NT2/D1 (cell line): ENCODE measurements at places on chromosomes 12 and 14.

DNA sequence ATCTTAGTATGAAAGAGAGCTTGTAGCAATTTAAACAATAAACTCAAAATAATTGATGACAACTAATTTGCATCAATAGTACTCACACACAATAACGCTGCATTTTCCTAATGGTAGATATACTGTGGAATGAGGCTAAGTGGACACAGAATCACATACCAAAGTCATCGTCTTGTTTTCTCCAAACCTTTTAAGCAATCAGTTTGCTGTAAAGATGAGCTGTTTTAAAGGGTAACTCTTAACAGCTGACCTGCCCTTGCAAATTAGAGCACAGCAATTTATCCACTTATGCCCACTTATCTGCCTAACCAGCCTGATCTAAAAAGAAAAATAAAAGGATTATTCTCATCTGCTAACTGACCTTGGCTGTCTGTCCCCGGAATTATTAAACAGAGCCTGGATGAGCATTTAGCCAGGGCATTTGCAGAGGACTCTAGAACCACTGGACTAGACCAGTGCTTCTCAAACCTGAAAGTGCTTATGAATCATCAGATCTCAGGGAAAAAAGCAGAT lies 174.3 kb upstream of the BCL2L14 start:
- no peak for DNase-seq

- DNase-seq, result peak; percentile 33
These were observed 160.4 kb downstream of the TBX5 start for GRCh38 chr12:114245555-114245954.

DNA sequence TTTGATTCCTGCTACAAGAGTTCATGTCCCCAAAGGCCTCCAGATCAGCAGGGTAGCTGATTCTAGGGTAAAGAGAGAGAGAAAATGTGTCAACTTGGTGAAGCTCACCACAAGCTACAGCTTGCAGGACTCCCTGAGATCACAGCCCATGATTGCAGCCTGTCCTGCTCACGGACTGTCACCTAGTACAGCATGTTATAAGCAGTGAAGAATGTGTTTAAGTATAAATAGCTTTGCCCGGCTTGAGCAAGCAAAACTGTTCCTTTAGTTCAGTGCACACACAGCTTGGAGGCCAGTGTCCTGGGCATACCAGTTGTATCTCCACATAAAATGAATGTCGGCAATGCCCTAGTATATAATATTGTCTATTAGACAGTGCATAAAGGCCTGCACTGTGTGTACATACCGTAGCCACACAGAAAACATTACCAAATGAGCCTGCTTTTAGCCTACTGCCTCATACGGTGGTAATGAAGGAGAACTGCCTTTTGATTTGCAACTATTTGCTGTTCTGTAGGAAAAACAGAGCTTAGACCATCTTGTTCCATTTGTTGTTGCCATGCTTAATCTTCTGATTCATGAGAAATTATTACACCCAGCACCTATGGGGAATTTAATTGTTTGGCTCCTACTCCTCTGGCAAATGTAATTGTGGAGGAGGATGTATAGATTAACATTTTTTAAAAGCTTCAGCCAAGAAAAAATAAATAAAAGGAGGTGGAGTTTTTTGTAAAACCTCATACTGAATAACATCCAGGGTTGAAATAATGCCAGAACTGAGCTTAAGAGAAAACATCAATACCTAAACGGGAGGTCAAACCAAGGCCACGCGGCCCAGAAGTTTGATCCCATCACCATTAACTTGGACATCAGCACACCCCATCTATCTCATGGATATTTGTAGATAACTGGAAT lies 108.1 kb upstream of the G2E3 start:
- no peak for DNase-seq

GRCh38 chr12:112239881-112240280 lies 114.5 kb downstream of the TRAFD1 start:
- DNase-seq, result no peak

DNA sequence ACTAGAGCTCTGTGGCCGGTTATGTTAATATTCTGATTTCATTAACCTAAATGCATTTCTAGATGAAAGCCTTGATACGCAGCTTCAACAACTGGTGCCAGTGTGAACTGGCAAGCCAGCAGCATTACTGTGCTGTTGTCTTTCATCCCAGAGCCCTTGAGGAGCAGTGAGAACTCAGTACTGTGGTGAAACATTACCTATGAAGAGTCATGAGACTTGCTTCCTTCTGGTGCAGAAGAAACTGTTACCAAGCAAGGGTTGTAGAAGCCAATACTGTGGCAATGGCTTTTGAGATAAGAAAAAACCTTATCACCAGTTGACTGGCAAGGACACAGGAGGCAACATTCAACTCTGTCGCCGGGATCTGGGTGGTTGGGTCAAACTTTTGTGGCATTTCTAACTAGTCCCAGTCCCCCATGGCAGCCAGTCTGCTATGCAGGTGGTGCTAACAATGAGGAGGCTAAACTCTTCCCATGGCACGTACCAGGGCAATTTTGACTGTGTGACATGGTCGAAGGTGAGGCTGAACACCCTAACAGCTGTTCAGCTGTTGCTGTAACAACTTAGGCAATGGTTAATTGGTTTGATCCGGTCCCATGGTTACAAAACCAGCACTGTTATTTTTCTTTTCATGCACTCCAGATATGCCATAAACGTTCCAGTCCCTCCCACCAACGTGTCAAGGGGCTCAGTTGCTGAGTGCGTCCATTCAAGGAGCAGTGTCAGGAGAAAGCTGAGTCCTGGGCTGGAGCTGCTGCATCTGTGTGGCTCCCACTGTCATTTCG lies 12.6 kb upstream of the LGALS3 start:
- no peak for DNase-seq

DNA sequence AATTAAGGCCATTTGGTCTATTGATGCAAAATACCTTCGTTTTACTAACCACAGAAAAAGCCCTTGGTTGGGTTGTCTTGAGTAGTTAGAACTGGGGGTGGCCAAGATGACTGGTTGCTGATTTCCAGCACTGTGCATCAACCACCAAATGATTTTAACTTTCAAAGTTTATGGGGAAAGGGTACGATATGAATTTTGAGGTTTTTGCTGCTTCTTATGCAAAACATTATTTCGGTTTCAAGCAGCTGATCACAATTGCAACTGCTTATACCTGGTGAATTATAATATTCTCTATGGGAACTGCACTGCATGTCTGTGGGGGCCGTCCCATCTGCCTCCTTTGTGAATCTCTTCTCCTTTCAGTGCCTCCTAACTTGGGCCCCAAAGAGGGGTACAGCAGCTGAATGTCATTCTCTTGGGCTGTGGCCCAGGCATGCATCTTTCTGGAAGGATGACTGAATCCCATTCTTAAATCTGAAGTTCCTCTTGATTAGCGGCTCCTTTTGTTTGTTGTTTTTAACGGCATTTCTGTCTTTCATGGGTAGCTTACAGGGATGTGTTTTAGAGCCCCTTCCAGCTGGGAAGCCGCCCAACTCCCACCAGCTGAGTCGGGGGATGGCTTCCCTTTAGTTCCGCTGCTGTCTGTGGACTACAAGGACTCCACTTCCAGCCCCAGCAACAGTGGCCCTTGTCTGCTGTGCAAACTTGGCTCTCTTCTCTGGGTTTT lies 479.8 kb downstream of the ZFP36L1 start:
- DNase-seq, result no peak

DNA sequence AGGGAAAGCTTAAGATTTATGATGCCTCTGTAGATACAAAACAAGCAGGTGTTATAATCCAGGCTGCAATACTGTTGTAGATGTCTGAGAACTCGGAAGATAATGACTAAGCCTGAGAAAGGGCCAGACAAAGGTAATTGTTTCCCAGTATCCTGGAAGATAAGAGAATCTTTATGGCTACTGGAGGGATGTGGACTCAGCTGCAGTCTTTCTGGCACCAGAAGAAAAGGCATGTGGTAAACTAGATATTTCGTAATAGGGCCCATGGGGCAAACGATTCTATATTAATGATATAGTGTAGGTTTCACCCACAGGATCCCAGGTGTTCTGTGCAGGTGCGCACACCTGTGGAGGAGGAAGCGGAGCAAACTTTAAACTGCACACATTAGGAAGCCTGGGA lies 9.2 kb upstream of the APOLD1 start:
- DNase-seq, result no peak

GRCh38 chr14:36619853-36620252 lies 37.4 kb upstream of the NKX2-8 start:
- no peak for DNase-seq

GRCh38 chr14:75319021-75319420 lies 40.4 kb downstream of the FOS start:
- no peak for DNase-seq

DNA sequence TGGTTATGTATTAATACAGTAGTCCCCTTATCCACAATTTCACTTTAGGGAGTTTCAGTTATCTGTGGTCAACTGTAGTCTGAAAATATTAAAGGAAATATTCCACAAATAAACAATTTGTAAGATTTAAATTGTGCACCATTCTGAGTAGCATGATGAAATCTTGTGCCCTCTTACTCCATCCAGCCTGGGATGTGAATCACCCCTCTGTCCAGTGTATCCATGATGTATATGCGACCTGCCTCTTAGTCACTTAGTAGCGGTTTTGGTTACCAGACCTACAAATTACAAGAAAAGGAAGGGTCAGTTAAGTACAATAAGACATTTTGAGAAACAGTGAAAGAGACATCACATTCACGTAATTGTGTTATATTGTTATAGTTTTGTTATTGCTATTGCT lies 39.9 kb upstream of the MDGA2 start:
- no peak for DNase-seq

DNA sequence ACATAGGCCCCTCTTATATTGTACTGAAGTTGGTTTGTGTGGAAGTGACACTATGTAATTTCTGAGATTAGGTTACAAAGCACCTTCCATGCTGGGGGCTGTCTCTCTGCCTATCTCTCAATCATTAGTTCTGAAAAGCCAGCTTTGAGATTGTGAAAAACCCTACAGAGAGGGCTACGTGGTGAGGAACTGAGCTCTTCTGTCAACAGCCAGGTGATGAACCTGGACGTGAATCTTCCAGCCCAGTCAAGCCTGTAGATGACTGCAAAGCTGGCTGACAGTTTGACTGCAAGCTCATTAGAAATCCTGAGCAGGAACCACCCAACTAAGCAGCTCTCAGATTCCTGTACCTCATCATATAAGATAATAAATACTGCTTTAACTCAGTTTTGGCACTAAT lies 36.3 kb upstream of the BBS10 start:
- DNase-seq, result no peak

DNA sequence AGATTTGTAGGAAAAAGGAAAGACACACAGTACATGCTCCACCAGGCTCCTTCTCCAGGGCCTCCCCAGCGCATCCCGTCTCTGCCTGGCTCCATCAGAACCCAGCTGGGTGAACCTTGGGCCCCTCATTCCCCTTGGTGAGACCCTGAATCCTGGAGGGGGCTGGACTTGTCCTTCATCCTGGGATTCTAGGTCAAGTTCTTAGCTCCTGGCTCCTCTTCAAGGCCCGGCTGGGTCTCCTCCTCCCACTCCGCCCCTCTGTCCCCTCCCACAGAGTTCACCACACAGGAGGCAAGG lies 49.2 kb downstream of the PSMA6 start:
- no peak for DNase-seq

DNA sequence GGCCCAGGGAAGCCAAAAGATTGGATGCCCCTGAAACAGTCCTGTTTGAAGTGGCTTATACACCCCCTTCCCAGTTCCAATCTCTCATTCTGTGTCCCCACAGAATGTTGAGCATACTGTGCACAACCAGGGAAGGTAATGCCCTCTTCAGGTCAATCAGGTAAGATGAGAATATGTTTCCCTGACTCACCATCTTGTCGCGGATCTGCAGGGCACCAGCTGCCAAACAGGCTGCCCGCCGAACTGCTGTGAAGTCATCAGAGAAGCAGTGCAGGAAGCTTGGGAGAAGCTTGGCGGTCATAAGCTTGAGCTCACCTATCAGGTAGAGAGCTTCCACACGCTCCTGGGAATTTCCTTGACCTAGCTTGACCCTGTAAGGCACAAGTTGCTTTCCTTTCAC lies 9.6 kb downstream of the RIOX1 start:
- DNase-seq, result no peak

- DNase-seq, result no peak
These were observed 44.6 kb upstream of the CNTN1 start for GRCh38 chr12:40647651-40648050.

- DNase-seq, result no peak
These were observed 444.1 kb upstream of the TMEM132C start for GRCh38 chr12:127822809-127823411.

DNA sequence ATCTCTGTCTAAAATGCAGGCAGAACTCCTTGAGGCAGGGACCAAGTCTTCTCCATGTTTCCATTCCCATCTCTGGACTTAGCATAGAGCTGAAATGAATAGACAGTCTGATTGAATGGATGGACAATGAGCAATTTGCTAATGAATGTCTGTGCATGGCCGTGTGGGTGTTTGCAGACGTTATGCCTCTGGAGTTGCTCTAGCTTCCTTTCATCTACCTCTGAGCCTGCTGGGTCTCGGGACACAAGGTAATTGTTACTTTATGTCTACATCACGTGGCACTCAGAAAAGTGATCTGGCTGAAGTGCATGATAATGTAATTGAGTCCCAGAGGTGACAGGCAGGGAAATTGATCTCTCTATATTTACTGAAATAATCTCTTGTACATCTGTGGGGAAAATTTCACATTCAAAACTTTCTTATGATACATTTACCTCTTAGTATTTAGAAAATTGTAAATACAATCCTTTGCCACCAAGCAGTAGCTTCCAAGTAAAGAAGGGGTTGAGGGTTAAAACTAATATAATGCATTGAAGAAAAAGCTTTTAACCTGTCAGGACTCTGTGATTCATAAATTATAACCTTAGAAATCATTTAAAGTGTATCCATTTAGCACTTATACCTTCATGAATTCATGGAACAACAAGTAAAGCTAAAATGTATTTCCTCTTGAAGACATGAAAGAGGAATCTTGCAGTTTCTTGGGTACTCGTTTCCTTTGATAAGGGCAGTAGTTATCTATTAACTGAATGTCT lies 424.1 kb downstream of the APAF1 start:
- DNase-seq, result no peak

DNA sequence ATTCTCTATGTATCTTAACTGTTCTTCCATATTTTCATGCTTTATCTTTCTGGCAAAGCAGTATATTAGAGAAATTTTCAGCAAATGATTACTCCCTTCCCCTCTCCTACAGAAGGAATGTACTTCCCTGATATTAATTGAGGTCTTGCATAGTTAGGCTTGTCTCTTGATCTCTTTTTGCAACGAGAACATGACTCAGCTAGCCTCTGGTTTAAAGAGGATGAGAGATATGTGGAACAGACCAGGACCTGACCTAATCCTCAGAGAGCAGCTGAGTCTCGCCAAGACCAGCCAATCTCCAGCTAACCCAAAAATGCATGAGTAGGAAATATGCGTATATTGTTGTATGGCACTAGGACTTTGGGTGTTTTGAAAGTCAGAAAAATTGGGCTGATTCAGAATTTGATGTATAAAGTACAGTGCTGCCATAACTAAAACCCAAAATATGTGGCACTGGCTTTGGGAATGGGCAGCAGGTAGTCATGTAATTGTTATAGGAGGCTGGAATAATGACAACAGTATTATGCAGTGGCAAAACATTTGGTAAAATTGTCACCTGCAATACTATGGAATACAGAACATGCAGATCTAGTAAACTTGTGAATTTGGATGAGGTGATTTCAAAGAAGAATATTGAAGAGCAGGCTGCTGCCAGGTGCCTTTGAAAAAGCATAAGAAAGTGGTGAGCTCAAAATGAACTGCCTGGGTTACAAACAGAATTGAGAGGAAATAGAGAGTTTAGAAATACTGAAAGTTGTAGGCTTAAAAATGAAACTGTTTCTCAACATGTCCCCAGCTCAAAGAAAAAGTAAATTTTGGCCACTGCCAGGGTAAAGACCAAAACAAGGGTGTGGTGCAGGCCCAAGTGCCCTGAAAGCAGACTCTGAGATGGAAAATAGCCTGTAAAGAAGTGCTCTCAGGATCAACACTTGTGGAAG lies 9.3 kb upstream of the USP15 start:
- DNase-seq, result no peak

- DNase-seq, result no peak
These were observed 36.6 kb downstream of the RCOR1 start for GRCh38 chr14:102629011-102629444.
